ENCODE measurements at places on chromosomes 2 and 18.

GRCh38 chr2:120436885-120437603 lies 91.1 kb downstream of the INHBB start:
- peak; percentile 20 for DNase-seq

DNA sequence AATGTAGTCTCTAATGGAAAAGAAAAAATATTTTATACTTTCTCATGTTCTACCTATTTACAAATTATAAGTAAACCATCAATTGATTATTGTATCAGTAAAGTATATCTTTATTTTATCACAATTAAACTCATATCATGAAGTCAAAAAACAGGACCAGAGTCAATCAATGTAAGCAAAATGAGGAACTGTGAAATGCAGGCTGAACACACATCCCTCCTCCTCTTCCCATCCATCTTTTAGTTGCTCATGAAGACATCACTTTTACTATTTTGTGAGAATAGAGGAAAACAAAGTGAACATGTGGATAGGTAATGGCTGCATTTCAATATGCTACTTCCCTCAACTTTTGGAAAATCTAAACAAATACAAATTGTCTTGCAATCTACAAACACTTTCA lies 188.8 kb upstream of the PGAP1 start:
- DNase-seq = no peak

GRCh38 chr2:131475831-131476230 lies at the start of gene TUBA3D:
TUBA3D (plus strand) TSS chr2:131476119; CDS start chr2:131476200, 81 bp downstream.
- no peak for DNase-seq

DNA sequence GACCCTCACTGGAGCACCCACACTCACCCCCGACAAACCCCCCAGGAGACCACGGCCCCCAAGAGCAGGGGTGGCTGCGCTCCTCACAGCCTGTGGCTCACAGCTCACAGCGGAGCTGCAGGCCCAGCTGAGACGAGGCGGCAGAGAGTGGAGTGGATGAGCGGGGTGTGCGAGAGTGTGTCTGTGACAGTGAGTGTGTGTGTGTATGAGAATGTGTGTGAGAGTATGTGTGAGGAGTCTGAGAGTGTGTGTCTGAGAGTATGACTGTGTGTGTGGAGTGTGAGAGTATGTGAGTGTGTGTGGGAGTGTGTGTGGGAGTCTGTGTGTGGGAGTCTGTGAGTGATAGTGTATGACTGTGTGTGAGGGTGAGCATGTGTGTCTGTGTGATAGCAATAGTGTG lies 55.3 kb upstream of the ID2 start:
- DNase-seq = no peak

GRCh38 chr2:151119374-151119773 lies 142.3 kb downstream of the RBM43 start:
- no peak for DNase-seq

GRCh38 chr2:15363142-15363541 lies 198.0 kb downstream of the NBAS start:
- DNase-seq = peak; percentile 46

GRCh38 chr2:236657215-236657614 lies 87.6 kb downstream of the ACKR3 start:
- DNase-seq = no peak

Measured in fibroblast of villous mesenchyme (primary cell).